ENCODE measurements at places on chromosomes 4 and X. TPM values are rescaled to one million over a fixed set of nuclear protein-coding genes. Genes with fewer than 3 reads are reported as not detected.

Gene RTL3
- total RNA-seq: not detected

GRCh38 chr4:38664706-38665401 is 855 bp downstream of the KLF3 start:
- DNase-seq: peak; percentile 77
- no peaks in the 10 kb centered on the region for H3K27me3 ChIP-seq
- H3K27ac ChIP-seq: peak overlapping the region; percentile 100

Gene TAPT1
- total RNA-seq: 72.8 TPM

Gene SPANXN4
- total RNA-seq: not detected

Gene TCP11X2
- 0.27 TPM for total RNA-seq

Gene CWH43
- total RNA-seq: 2.3 TPM

All from lower lobe of right lung (tissue), 2 donors.